Suppressor macrophage treated with lipopolysaccharide for 4 hours (primary cell): ENCODE measurements at places on chromosomes 2 and 18.

GRCh38 chr2:221502270-221503010 is 69.7 kb downstream of the EPHA4 start:
- DNase-seq: no peak

DNA sequence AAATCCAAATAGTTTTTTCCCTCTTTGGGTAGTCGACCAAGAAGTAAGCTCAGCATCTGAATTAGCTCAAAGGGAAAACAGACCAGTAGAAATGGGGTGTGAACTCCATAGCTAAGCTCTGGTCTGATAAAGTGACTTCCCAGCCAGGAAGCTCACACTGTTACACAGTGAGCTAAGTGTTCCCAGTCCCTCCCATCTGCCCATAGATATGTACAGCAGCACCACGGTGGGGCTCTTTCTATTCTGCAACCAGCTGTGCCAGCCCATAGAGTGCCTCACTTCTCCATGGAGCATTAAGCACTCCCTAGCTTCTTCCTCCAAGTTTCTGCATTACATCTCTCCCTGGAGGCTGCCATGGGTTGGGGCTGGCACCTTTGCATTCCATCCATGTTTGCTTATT is 27.6 kb upstream of the NEMP2 start:
- DNase-seq: no peak

- no peak for DNase-seq
Measured at GRCh38 chr2:3670376-3670775, 12.4 kb downstream of the ALLC start.

DNA sequence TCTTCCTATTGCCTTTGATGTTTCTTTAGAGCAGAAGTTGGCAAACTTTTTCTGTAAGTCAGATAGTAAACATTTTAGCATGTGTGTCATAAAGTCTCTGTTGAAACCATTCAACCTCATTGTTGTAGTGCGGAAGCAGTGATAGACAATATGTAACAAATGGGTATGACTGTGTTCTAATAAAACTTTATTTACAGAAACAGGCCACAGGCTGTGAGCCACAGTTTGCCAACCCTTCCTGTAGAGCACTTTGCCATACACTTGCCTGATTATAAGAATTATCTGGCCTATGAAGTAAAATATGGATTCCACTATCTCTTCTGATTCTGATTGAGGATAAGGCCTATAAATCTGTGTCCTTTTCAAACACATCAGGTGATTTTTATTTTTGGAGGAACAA is 237.4 kb downstream of the DOK6 start:
- DNase-seq: no peak

- no peak for DNase-seq
Measured at GRCh38 chr2:175402571-175402970, 221.1 kb upstream of the ATP5MC3 start.

DNA sequence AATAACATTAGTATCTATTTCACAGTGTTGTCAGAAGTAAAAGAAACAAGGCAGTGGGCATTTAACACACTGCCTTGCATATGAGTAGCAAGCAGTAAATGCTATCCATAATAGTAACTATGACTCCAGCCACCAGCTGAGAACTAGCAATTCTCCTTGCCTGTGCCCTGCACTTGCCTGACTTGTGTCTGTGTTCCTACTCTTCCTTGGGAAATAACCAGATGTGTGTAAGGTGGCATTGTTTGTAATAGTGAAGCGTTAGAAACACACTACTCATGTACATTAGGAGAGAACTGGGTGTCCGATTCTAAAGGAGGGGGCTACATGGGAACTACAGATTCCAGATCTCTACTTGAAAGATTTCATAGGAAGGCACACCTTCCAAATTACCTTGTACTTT is 197.8 kb downstream of the STK39 start:
- no peak for DNase-seq

DNA sequence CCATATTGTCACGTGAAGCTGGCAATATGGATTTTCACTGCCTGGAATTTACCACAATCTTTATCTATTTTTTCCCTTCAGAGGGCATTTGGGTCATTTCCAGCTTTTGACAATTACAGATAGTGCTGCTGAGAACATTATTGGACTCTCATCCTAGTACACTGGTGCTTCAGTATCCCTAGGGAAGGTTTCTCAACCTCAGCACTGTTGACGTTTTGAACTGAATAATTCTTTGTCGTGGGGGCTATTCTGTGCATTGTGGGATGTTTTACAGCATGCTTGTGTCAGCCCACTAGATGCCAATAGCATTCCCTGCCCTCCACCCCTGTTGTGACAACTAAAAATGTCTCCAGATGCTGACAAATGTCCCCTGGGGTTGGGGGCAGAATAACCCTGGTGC is 185.7 kb downstream of the TPGS2 start:
- no peak for DNase-seq

DNA sequence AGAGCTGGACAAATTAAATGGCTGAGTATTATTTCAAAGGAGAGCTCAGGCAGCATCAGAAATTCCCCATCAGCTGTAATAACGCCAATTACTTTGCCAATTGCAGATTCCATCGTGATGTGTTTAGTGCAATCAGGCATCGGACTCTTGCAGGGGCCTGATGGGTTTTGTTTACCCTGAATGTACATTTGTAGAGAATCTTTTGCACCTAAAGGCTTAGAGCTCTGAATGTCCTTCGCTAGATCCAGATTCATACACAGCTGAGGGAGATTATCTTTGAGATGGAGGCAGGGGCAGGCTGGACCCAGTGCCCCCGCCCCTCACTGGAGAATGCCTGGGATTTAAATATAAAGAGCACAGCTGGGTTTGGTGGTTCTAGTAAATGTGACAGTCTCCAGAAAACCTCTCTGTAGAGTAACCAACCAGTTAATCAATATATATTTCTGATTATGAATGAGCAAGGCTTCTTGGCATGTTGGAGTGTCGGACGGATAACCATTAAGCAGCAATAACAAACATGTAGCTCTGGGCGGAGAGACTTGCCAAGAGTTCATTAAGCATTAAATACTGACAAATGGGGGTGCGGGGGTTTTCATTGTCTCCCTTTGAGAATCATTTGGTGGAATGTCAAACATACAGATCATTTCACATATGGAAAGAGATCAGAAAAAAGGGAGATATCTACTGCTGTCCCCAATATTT is 200.9 kb downstream of the SETBP1 start:
- no peak for DNase-seq

DNA sequence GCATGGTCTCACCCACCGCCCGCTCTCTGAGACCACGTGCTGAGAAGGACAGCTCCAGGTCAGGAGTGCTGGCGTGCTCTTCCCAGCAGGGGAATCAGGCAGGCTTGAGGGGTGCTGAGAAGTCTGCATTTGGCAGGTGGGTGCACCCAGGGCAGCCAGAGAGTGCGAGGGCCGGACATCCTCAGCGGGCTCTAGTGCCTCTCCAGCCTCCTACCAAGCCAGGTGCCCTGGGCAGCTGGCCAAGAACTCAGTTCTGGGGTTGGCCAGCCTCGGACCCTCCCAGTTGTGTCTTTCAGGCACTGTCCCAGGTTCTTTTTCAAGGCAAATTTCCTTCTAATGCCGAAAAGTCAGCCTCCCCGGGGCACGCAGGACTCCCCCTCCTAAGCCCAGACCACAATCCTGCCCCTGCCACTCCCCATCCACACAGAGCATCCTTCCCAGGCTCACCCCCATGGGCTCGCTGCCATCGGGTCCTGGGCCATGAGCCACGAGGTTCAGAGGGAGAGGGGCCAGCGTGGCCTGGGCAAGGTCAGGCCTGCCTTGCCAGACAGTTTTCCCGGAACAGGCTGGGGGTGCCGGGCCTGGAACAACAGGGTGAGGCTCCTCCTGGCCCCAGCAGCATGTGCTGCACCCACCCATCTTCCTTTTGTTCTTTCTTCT is 52.2 kb upstream of the GPC1 start:
- no peak for DNase-seq

DNA sequence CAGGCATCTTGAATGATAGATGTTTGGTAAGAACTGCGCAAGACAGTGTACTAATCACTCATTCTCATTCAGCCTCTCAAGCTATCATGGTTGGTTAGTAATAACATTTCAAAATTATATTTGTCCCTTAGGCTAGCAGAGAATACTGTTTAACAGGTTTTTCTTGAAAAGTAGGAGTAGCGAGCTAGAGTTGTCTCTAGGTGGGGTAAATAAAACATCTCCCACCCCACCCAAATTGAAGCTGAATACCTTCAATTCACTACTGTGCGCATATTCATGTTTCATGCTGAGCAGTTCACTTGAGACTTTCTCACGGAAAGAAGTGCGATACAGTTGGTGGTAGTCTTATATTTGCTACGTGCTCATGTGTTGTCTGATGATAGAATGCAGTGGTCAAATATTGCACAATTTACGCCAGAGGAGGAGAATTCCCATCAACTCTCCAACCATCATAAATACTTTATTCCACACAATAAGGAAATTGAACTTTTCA is 49.3 kb downstream of the NEDD4L start:
- no peak for DNase-seq

DNA sequence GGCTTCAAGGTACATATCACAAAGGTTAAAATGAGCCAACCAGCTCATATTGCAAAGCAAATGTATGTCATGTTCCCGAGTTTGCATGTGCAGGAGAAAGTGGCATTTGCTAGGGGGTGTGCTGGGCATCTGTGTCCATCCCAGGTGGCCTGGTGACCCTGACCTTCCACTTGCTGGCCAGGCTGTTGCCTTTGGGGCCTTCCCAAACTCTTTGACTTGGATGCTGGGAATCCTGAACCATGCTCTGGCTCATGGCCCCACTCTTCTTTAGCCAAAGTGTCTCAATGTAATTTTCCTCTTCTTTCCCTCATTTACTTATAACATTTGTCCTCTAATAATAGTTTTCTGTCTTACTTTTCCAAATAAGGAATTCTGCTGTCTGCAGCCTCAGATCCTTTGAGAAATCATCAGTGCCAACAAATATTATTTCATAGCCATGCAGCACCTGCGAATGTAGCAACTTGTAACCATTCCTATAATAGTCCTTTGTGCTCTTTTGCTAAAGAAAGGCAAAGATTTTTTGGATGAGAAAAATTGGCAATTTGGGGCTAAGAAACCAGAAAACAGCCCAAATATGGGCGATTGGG is 64.2 kb downstream of the MTCL1 start:
- DNase-seq: no peak

GRCh38 chr2:29697181-29697580 is 224.2 kb downstream of the ALK start:
- DNase-seq: no peak

GRCh38 chr2:203177361-203177760 is 61.5 kb upstream of the CYP20A1 start:
- DNase-seq: no peak

- DNase-seq: no peak
Measured at GRCh38 chr2:144469798-144470197, 50.1 kb downstream of the ZEB2 start.
